ENCODE measurements at places on chromosomes 1 and 21. TPM values are rescaled to one million over a fixed set of nuclear protein-coding genes. Genes with fewer than 3 reads are reported as not detected.

The CYP4A22 gene
- total RNA-seq, result not detected

The RGS16 gene
- total RNA-seq, result 0.39 TPM

The UMODL1 gene
- not detected for total RNA-seq

The TMEM222 gene
- total RNA-seq, result 32.5 TPM

The PDC gene
- total RNA-seq, result not detected

The SH3BGR gene
- 4.3 TPM for total RNA-seq

The SYT11 gene
- total RNA-seq, result 30.6 TPM

The SLC5A9 gene
- not detected for total RNA-seq

The SPATA45 gene
- not detected for total RNA-seq

The KCNJ10 gene
- not detected for total RNA-seq

The ATP1A2 gene
- 1.0 TPM for total RNA-seq

The EIF4G3 gene
- total RNA-seq, result 27.8 TPM

The DMRTA2 gene
- under 0.01 TPM for total RNA-seq

The AXDND1 gene
- not detected for total RNA-seq

The EGLN1 gene
- total RNA-seq, result 39.5 TPM

The MYOM3 gene
- total RNA-seq, result 0.08 TPM

The MYOG gene
- 22.8 TPM for total RNA-seq

The RORC gene
- not detected for total RNA-seq

The CATSPERE gene
- 0.13 TPM for total RNA-seq

The GCSAML gene
- total RNA-seq, result not detected

The FTCD gene
- total RNA-seq, result not detected

The F5 gene
- not detected for total RNA-seq

The MLLT11 gene
- 5.8 TPM for total RNA-seq

The DNAH14 gene
- 11.5 TPM for total RNA-seq

The LCE2A gene
- not detected for total RNA-seq

The FCN3 gene
- not detected for total RNA-seq

The ZNF695 gene
- total RNA-seq, result 2.0 TPM

The PRELP gene
- total RNA-seq, result under 0.01 TPM

The CD55 gene
- 36.3 TPM for total RNA-seq

The MIER1 gene
- total RNA-seq, result 22.8 TPM

The GPR61 gene
- total RNA-seq, result not detected

The CLCA4 gene
- not detected for total RNA-seq

The NECTIN4 gene
- total RNA-seq, result 0.65 TPM

The TRAF3IP3 gene
- total RNA-seq, result 0.26 TPM

The OR2L3 gene
- total RNA-seq, result not detected

The COL24A1 gene
- total RNA-seq, result 1.3 TPM

The TPTE gene
- not detected for total RNA-seq

The GUCA2A gene
- total RNA-seq, result not detected

The PARS2 gene
- total RNA-seq, result 4.8 TPM

The KRTAP13-2 gene
- total RNA-seq, result not detected

The SPATA46 gene
- not detected for total RNA-seq

The SPATC1L gene
- total RNA-seq, result 30.8 TPM

The TTC34 gene
- total RNA-seq, result 0.26 TPM

The WLS gene
- total RNA-seq, result 217 TPM

The CD5L gene
- total RNA-seq, result not detected

The DNM3 gene
- 1.6 TPM for total RNA-seq

The SOX13 gene
- total RNA-seq, result 6.1 TPM
